Smooth muscle cell of the coronary artery (primary cell): ENCODE measurements at places on chromosomes 13 and 19. TPM values are rescaled to one million over a fixed set of nuclear protein-coding genes. Genes with fewer than 3 reads are reported as not detected.

The ZNF66 gene
- total RNA-seq: 0.82 and 1.3 TPM in 2 replicates

The KLHL1 gene
- not detected in 2 replicates for total RNA-seq

The MUC16 gene
- not detected in 2 replicates for total RNA-seq

The PSG7 gene
- not detected in 2 replicates for total RNA-seq

The IGFL2 gene
- not detected in 2 replicates for total RNA-seq

The CAPS gene
- 2.3 and 5.1 TPM in 2 replicates for total RNA-seq

The GFY gene
- not detected in 2 replicates for total RNA-seq

The ZNF614 gene
- 6.8 and 10.9 TPM in 2 replicates for total RNA-seq

The COMP gene
- 0.23 and 2.0 TPM in 2 replicates for total RNA-seq

The MED25 gene
- 13.0 and 14.7 TPM in 2 replicates for total RNA-seq

The ZNF549 gene
- total RNA-seq: 4.1 and 9.5 TPM in 2 replicates

The KIR3DL1 gene
- total RNA-seq: not detected in 2 replicates

The CFAP97D2 gene
- not detected in 2 replicates for total RNA-seq

The TTYH1 gene
- total RNA-seq: not detected in 2 replicates
